ENCODE measurements at places on chromosomes 3 and 15.

DNA sequence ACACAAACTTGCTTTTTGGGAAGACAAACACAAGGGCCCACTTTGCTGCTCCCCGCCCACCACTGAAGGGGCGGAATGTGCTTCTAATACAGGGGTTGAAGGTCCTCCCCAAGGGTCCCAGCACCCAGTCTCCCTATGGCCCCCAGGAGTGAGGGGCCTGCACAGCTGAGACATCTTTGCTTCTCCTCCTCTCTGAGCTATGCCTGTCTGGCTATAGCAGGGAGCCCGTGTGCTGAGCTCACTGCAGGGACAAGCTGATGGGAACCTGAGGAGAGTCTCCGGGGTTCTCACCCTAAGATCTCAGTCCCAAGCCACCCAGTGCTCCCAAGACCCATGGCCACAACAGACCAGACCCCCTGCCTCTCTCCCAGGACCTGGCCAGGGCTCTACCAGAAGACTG is 61.1 kb upstream of the ACAN start:
- DNase-seq = no peak

DNA sequence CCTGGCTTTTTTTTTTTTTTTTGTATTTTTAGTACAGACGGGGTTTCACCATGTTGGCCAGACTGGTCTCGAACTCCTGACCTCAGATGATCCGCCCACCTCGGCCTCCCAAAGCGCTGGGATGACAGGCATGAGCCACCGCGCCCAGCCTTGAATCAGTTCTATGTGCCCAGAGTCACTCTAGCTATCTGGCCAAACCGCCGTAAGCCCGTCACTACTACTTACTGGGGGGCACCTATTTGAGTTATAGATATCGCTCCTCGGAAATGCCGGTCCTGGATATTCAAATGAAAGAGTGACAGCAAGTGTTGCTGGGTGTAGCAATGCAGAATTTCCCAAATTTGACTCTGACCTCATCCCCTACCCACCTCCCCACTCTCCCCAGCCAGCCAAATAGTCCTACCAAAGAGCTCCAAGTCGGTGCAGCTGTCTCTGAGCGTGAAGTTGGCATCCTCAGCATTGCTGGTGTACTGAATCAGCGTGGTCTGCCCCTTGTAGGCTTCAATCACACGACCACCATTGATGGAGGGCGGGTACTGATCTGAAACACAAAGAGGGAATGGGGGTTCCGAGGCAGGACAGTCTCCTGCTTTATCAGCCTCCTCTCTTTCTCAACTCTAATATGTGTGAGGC is 38.1 kb downstream of the MUC20 start:
- DNase-seq = no peak

- no peak for DNase-seq
These were observed 45.1 kb downstream of the HMCES start for GRCh38 chr3:129323651-129324294.

- DNase-seq = peak; percentile 16
These were observed 12.0 kb downstream of the CSRNP1 start for GRCh38 chr3:39141171-39141995.

- no peak for DNase-seq
These were observed 46.0 kb downstream of the MEIS2 start for GRCh38 chr15:37054336-37054735.

GRCh38 chr3:130800829-130801228 is 54.2 kb upstream of the PIK3R4 start:
- no peak for DNase-seq

- DNase-seq = no peak
These were observed 850.3 kb upstream of the CADM2 start for GRCh38 chr3:84108442-84108971.

GRCh38 chr3:185658504-185658912 is 72.4 kb downstream of the SENP2 start:
- DNase-seq = no peak

DNA sequence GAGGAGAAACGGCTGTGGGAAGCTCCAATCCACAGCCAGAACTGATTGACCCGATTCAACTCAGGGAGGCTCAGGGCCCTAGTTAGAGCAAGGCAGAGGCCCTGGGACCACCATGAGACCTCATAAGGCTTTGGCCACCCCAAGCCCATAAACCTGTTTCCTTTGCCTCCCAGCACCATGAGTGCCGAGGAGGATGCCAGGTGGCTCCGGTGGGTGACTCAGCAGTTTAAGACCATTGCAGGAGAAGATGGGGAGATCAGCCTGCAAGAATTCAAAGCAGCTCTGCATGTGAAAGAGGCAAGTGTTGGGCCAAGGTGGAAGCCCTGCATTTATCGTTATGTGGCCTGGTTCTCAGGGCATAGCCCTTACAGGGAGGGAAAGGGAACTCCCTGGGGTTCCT is 11.9 kb downstream of the NOX5 start:
- no peak for DNase-seq

GRCh38 chr15:35118960-35119359 is 33.9 kb upstream of the NANOGP8 start:
- DNase-seq = no peak

GRCh38 chr3:61960976-61961375 is 399.6 kb downstream of the PTPRG start:
- no peak for DNase-seq

DNA sequence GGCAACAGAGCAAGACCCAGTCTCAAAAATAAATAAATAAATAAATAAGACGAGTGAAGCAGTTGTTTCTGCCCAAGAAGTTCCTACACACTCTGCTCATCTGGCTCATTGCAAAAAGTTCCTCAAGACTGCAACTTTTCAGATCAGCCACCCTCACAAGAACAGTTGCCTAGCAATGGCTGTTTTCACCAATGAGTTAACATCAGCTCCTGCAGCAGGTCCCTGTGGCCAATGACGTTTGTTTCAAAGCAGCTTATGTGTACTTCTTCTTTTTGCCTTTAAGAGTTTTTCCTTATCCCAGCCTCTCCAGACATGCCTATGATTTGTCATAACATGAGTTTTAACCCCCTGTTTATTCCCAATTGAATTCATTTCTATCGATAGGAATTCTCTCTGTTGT is 118.4 kb upstream of the SPRED1 start:
- no peak for DNase-seq

- DNase-seq = no peak
These were observed 237.7 kb downstream of the SUCLG2 start for GRCh38 chr3:67416703-67417102.

DNA sequence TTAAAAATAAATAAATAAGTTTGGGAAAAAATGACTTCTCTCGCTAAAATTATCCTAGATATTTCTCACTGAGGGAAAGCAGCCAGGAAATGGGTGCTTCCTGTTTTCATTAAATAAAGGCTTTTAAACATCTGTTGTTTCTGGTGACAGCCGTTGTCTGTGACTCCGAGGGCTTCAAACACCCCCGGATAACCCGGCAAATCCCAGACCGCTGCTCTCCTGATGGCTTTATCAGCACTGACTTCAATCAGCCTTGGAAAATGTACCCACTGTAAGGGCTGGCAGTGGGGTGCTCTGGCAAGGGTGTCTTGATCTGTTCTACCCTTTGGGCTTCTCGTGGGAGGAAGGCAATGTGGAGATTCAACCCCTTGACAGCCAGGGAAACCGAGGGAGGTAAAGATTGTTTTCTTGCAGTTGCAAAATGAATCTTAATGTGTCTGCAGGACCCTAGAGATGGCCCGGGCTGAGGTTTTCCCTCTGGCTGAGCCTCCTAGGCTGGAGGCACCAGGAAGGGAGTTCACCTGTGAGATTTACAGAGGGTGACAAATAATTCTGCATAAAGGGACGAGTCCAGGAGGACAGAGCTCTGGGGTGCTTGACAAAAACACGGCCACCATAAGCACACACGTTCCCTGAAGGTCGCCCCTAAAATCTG is 33.6 kb upstream of the SEC13 start:
- no peak for DNase-seq

GRCh38 chr15:25670025-25670554 is 193.0 kb downstream of the ATP10A start:
- no peak for DNase-seq

- no peak for DNase-seq
These were observed 369.0 kb upstream of the PPP2R3A start for GRCh38 chr3:135596563-135596962.

- DNase-seq = no peak
These were observed 37.0 kb upstream of the PIK3R4 start for GRCh38 chr3:130783629-130784028.
